ENCODE measurements at places on chromosomes 5 and 9.

DNA sequence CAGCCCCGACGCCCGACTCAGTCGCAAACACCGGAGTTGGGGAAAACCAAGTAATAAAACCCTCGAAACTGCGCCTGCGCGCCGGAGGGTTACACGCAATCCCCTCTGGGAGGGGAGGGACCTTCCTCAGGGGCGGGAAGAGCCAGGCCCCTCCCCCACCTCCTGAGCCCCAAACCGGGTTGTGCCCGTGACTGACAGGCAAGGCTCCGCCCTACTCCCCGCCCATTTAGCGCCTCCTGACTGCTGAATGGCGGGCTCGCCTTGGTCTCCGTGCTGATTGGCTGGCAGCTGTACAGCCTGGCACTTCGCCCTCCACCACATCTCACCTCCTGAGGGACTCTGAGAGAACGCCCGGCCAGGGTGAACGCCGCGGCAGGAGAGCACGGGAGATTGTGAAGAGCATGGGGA is at the start of gene PRDM9:
TSS of gene PRDM9 (plus strand) at position 332 of the 408 bp plus-strand sequence. CDS start 1,425 bp downstream, outside the sequence.
- DNase-seq = no peak

- DNase-seq = no peak
Observed at GRCh38 chr9:115775659-115776058, 377.9 kb upstream of the PAPPA start.

DNA sequence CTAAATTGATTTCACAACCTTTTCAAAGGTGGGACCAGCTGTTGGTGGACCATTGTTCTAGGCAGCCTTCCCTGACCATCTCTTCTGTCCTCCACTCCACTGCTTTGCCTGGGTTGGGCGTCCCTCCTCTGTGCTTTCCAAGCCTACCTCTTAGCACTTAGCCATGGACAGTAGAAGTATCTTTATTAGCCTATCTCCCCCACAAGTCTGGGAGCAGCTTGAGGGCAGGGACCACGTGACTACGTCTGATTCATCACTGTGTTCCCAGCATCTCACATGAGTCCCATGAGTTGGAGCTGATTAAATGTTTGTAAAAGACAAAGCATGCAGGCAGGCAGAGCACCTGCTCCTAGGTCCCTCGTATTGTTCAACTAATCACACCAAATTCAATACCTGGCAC is 20.9 kb downstream of the MORN5 start:
- peak; percentile 15 for DNase-seq

DNA sequence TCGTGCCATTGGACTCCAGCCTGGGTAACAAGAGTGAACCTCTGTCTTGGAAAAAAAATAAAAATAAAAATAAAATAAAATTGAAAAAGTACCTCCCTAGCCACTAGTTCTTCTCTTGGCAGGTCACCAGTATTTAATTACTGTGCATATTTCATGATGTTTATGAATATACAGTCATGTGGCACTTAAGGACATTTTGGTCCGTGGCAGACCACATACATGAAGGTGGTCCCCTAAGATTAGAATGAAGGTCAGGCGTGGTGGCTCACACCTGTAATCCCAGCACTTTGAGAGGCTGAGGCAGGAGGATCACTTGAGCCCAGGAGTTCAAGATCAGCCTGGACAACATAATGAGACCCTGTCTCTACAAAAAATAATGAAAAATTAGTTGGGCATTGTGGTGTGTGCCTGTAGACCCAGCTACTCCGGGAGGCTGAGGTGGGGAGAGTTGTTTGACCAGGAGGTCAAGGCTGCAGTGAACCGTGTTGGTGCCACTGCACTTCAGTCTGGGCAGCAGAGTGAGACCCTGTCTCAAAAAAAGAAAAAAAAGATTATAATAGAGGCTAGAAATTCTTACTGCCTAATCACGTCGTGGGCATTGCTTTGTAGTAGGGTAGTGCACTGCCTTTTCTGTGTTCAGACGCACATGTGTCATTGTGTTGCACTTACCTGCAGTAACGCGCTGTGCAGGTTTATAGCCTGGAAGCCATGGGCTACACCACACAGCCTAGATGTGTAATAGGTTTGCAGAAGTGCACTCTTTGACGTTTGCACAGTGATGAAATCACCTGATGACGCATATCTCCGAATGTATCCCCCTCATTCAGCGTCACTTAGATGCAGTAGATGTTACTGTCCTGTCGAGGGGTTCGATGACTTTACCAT is 12.8 kb downstream of the EHMT1 start:
- no peak for DNase-seq

GRCh38 chr9:6779417-6780241 is 21.9 kb downstream of the KDM4C start:
- no peak for DNase-seq

DNA sequence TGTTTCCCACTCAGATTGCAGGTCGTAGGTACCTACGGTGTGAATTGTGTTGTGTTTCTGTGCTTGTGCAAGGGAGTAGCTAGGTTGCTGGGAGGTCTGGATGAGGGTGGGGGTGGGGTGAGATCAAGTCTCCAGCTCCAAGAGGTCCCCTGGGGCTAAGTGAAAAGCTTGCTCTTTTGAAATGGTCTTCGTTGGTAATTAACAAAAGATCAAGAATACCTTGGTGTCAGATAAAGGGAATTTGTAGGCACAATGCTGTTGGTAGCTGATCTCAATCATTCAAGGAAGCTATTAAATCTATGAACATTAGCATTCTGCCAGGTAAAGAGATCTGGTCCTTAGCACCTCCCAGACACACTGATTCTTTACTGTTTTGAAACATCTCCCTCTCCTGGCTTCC is 928 bp upstream of the PCDHGC4 start:
- no peak for DNase-seq

- DNase-seq = no peak
Observed at GRCh38 chr5:139049780-139050179, 148.4 kb downstream of the SIL1 start.

- no peak for DNase-seq
Observed at GRCh38 chr5:151094852-151095245, 14.0 kb upstream of the TNIP1 start.

DNA sequence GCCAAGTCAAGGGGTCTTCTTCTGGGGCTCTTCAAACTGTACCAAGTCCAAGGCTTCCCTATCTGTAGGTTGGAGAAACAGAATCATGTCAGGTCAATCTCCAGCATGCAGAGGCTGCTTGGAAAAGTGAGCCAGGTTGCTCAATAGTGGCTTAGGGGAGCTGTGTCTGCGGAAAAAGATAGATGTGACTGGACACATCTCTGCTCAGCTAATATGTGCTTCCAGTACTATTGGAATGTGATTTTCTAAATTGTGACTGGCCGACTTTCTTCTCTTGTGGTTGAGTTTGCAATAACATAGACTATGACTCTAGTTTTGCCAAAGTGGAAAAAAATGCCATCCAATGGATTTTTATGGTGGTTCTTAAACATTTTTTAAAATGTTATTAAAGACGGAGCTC is 136.7 kb downstream of the BOD1 start:
- no peak for DNase-seq

GRCh38 chr5:17878541-17878940 is 244.3 kb downstream of the TAF11L14 start:
- no peak for DNase-seq

DNA sequence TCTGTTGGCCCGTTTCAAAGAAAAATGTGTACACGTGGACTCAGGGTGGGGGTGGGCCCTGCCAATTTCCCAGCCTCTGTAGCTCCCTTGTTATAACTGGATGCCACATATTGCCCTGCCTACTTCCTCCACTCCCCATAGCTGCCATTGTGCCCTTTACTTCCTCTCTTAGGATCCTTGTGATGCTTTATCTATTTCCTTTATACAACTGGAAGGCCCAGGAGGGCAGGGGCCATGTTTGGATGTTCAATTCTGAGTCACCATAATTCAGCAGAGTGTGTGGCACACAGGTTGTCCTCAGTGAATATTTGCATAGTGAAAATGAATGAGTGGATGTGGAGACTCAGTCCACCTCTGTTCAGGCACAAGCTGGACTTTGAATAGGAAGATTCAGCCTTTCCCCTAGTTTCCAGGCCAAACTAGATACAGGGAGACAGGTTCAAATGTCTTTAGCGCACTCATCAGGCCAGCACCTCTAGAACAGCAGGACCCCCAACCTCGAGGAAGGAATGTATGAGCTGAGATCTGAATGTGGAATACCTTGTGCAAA is 10.6 kb upstream of the FEM1C start:
- no peak for DNase-seq

All from Calu3 (cell line).